ENCODE measurements at places on chromosomes 3 and 15. TPM values are rescaled to one million over a fixed set of nuclear protein-coding genes. Genes with fewer than 3 reads are reported as not detected.
A peak's percentile ranks its signal among the peaks of the same experiment; 100 is the strongest.

ALPK3 gene
- total RNA-seq, result 0.10 TPM

GRCh38 chr15:71052356-71052755 lies 62.9 kb upstream of the THSD4 start:
- DNase-seq, result no peak

DNA sequence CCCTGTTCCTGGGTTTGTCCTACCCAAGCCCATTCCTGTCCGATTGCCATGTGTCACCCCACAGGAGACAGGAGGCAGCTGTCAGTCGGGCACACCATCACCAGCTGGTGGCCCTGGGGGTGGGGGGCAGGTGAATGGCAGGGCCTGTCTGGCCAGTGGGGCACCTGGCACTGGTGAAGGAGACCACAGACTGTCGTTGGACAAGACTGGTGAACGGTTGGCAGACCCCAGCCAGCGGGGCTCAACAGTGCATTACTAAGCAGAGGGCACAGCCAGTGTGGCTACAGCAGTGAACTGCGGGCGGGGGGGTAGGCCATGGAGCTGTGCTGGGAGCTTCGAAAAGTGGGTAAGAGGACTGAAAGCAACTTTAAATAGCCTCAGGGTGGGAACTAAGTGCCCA lies 2.1 kb downstream of the SEMA7A start:
- no peak for DNase-seq

DNA sequence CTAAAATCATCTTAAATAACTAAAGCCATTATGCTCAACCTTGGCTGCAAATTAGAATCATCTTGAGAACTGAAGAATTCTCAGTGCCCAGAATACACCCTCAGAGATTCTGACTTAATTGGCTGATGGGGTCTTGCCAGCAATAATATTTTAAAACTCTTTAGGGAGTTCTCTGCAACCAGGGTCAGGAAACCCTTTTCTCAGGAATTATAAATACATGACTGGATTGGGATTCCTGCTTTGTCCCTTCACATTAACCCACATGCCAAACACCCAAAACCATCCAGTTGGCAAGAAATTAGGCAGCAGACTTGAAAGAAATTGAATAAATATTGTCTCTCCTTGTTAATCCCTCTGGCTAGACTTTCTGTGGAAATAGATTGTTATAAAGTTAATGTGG lies 482.3 kb upstream of the NECTIN3 start:
- no peak for DNase-seq

DNA sequence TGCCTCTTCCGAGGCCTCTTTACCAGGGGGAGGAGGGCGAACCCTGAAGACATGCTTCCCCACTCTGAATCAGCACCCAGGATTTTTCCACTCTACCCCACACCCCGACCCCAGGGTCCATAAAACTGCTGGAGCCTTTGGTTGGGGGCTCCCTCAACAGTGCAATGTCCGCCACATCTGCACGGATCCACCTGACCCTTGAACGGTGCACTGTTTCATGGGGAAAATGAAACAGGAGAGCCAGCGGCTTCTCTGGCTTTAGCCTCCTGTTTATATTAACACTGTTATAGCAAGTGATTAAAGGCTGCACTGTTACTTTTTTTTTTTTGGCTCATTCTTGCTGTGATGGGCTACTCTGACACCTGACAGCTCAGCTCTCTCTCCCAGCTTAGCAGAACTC lies 124.1 kb upstream of the DLG1 start:
- DNase-seq, result no peak

DNA sequence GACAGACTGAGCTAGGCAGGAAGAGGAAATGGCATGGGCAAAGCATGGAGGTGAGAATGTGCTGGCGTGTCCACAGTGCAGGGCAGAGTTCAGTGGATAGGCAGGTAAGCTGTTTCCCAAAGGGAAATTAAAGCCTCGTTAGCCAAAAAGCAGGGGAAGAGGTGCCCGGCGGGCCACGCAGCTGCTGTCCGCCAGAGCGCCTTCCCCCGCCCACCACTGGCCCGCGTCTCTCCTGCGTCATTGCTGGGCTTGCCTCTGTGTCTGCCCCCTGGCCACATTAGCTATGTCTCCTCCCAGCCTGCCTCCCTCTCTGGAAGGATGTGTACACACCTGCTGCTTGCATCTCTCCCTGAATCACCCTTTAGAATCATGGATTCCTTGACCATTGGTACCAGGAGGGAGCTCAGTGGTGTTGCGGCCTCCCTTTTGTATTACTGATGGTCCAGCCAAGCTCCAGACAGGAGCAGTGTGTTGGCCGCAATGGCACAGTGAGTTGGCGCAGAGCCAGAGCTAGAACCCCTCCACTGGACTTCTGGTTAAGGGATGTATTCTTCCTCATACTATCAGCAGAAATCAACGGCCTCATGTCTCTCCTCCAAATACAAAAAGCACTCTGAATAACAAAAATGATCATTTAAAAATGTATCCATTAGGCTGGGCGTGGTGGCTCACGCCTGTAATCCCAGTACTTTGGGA lies 26.6 kb downstream of the SLC28A1 start:
- DNase-seq, result no peak

DNA sequence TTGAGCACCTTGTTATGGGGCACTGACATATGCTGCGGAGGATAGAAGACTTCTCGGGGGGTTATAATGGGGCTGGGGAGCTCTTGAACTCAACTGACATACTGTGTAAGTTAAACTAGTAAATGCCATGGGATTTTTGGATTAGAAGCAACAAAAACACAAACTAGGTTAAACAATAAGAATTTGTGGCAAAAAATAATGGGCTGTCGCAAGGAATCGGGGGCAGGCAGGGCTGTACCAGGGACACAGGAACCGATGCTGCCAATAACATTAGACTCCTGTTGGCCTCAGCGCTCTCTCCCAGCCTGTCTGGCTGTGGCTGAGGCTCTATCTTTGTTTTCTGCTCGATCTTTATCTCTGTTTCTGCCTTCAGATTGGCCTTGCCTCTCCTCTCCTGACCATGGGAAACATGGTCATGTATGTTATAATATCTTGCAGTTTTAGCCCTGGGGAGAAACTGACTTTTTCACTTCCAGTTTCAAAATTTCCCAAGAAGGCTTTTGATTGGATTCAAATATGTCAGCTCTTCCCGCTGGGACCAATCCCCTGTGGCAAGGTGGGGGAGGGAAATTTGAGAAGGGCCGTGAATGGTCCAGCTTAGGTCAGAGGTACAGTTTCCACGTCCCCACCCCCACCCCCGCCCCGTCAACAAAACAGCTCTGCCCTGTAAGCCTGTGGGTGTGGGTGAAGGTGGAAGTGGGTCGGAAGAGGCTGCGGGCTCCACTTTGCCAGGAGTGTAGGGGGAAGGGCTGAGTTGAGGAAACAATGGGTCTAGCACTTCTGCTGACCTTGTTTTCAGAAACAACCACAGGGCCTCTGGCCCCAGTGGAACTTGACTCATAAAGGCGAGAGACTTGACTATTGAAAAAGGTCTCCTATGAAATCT lies 161.1 kb upstream of the TBL1XR1 start:
- peak; percentile 45 for DNase-seq

- DNase-seq, result no peak
Measured at GRCh38 chr3:105553851-105554250, 187.1 kb downstream of the ALCAM start.
